ENCODE measurements at places on chromosomes 12 and 14.

DNA sequence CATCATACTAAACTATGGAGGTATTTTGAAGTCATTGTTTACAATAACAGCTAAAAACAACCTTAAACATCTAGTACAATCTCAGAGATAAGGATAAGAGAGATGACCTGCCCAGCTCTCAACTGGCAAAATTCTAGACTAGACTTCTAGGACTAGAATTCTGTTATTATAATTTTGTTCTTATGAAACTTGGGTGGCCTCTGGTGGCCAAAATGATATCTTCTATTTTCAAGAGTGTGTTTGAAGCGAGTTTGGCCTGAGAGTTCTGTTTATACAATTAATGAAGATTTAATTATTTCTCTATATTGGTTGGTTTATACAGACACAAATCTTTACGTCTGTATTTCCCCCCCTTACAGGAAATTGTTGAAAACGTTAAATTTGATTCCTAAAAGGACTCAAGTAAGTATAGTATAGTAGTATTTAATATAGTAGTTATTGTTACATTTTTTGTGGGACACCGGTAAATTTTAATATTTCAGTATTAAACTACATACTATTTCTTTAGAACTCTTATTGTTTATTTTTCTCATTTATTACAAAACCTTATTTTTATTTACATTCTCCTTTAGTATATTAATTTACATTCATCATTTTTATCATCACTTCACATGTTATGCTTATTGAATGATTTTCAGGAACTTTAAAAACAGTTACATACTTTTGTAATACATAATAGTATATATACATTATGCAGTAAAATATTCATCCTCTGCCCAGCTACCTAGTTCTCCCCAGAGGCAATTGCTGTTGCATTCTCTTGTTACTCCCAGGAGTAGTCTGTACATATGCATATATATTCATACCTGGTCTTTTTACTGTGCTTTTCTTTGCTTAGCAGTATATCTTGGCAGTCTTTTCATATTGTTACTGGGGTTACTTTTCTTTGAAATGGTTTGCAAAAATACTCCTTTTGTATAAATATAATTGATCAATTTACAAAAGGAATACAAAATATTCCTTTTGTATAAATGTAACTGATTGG, 6.6 kb downstream of the PPHLN1 start:
- DNase-seq: peak; percentile 12

- no peak for DNase-seq
These were observed 46.0 kb downstream of the SPIC start for GRCh38 chr12:101521136-101521535.

DNA sequence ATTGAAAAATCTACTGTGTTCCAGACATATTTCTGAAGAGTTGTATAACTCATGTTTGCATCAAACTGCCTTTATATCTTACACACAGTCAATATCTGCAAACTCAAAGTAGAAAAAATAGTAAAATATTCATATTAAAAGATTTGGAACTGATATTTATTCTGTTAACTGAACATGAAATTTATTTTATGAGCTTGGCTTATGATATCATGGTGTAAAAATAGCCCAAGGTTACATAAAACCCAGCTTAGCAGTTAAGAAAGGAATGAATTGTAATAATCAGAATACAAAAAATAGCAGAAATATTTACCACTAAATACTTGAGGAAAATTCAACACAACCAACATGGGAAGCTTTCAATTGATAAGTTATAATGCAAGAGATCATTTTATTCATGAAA, 367.9 kb downstream of the FLRT2 start:
- DNase-seq: no peak

DNA sequence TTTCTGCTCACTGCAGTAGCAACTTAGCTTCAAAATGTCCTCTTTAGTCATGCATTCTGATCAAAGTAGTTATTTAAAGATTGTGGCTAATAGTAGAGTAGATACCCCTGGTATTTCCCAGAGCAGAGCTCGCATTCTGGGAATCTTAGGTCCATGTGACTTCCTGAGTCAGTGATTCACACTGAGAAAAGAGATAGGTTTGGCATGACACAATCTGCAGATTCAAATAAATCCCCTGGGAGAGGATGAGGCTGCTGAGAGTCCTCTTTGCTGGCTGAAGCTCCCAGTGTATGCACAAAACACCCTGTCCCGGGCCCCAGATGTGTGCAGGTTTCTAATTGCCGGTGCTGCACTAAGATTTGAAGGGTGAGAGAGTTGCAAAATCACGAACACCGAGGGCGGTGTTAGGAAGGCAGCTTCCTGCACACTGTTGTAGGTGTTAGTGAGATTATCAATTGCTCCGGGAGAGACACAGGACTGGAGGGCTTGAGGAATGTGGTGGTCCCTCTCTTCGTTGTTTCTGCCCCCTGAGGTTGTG, 233.2 kb downstream of the NRXN3 start:
- no peak for DNase-seq

DNA sequence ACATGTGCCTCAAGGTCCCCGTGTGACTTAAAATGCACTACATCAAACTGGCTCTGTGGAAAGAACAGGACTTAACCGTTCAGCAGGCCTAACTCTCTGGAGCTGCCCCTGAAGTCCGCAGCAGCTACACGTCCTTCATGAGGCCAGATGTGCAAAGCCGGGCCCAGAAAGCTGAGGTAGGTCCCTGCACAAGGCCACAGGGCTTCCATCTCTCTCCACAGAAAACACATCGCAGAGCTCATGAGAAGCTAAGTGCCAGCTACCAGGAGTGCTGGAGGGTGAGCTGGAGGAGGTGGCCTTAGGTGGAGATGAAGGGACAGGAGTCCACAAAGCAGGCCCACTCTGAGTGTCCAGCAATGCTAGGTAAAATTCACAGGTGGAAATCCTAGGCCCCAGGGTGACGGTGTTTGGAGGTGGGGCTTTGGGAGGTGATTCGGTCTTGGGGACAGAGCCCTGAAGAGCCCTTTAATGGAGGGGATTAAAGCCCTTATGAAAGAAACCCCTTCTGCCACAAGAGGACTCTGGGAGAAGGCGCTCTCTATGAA, 52.4 kb downstream of the VCPKMT start:
- DNase-seq: no peak

- DNase-seq: no peak
These were observed 4.7 kb upstream of the SLC48A1 start for GRCh38 chr12:47768323-47768811.

DNA sequence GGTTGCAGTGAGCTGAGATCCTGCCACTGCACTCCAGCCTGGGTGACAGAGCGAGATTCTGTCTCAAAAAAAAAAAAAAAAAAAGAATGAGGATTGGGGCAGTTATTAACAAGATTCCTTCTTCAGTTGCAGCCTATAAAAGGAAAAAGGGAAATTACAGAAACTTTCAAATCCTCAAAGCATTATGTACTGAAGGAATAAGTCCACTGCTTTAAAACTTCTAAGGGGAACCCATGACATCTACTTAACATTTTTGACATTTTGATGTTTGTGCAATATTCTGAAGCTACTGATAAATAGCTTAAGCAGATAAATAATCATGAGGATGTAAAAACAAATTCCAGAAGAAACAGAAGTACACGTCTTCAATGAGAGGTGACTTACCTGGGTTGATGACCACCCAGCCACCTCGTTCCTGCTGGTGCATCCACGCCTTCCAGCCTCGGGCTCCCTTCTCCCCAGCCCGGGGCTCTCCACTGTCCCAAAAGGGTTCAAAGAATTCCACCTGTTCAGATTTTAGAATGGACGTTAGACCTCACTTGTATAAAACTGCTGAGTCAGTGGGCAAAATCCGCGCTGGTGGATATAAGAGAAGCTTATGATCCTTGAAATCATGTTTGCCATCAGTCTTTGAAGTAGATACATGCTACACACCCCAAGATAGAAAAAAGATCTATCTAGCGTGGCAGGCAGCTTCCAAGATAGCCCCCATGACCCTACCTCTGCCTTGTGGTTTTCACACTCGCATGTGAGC, 33.7 kb downstream of the NRDE2 start:
- DNase-seq: no peak

GRCh38 chr12:57213058-57213715, 3.4 kb upstream of the NXPH4 start:
- peak; percentile 97 for DNase-seq

DNA sequence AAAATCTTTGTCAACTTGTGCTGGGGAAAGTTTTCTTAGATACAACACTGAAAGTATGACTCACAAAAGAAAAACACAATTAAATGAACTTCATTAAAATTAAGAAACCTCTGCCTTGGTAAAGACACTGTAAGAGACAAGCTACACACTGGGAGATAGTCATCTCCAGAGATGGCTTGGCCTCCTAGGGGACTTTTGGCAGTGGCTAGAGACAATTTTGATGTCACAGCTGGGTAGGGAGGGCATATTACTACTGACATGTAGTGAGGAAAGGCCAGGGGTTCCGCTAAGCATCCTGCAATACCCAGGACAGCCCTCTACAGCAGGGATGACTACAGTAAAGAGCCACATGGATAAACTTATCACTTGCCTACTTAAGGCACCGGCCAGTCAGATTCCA, 8.7 kb upstream of the RNASE4 start:
- DNase-seq: no peak

DNA sequence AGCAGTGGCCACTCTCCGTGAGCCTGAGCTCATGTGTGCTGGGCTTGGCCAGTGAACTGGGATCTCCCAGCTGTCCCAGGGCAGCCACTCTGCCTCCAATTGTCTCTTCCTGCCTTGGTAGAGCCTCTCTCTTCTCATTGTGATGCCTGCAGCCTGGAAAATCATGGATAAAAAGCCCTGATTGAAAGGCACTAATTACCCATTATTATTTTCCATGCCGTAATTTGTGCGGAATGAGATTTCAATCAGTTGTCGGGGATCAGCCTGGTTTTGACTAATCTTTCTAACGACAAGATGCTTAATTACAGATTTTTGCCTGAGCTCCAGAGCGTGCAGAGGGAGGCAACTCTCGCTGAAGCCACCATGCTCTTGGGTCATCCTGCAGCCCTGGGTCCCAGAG, 52.7 kb downstream of the ESRRB start:
- no peak for DNase-seq

- DNase-seq: no peak
These were observed 403.8 kb upstream of the PDE3A start for GRCh38 chr12:19964549-19964948.
